Activated CD4-positive, alpha-beta T cell treated with anti-CD3 and anti-CD28 coated beads, Interleukin-2, amount 10 ng/mL, durations not matched to agents 7 days and 5 days (primary cell): ENCODE measurements at places on chromosomes 7 and 10. TPM values are rescaled to one million over a fixed set of nuclear protein-coding genes. Genes with fewer than 3 reads are reported as not detected.
A peak's percentile ranks its signal among the peaks of the same experiment; 100 is the strongest.

The SPDYE8 gene
- total RNA-seq, result not detected

DNA sequence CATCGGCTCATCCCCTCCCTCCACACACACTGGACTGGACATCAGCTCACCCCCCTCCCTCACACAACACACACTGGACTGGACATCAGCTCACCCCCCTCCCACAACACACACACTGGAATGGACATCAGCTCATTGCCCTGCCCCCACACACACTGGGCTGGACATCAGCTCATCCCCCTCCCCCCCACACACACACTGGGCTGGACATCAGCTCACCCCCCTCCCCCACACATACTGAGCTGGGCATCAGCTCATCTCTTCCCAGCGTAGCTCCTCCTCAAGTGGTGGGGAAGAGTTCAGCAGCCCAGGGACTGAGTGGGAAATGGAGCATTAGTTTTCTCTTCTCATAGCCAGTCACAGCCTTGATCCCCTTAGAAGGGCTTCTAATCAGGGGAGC, 58.1 kb upstream of the WDR11 start:
- DNase-seq, result no peak
- H3K36me3 ChIP-seq, result no peaks in the 10 kb centered on the region
- H3K27me3 ChIP-seq, result no peaks in the 10 kb centered on the region
- no peak overlapping the region for H3K27ac ChIP-seq
- no peak overlapping the region for H3K4me3 ChIP-seq
- no peaks in the 10 kb centered on the region for H3K4me1 ChIP-seq

The CPVL gene
- total RNA-seq, result not detected

DNA sequence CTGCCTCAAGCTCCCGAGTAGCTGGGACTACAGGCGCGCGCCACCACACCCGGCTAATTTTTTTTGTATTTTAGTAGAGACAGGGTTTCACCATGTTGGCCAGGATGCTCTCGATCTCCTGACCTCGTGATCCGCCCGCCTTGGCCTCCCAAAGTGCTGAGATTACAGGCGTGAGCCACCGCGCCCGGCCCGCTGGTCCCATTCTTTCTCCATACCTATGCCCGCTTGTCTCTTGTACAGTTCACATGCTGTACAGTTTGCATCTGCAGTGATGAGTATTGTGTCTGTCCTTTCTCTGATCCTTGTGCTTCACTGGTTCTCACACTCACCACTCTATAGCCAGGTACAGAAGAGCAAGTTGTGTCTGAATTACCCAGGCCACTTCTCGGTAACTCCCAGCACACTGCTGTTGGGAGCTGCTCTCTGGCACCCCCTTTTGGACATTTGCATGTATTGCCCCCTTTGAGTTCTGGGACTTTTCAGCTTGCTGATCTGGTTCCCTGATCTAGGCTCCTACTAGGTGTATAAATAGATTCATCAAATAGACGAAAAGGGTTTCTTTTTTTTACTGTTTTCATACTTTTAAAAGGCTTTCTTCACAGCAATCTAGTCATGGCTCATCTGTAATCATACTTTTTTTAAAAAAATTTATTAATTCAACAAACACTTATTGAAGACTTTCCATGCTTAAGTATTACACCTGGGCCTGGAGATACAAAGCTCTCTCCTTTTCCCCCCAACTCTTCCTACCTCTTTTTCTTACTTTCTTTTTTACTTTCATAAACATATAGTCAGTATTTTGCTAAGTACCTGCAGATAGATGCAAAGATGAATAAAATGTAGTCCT, 53.5 kb downstream of the AOAH start:
- peak; percentile 77 for DNase-seq
- peaks cover 34% of the 10 kb centered on the region for H3K4me1 ChIP-seq
- H3K27me3 ChIP-seq, result no peaks in the 10 kb centered on the region
- H3K36me3 ChIP-seq, result peaks cover 20% of the 10 kb centered on the region
- H3K4me3 ChIP-seq, result no peak overlapping the region

- no peaks in the 10 kb centered on the region for H3K27me3 ChIP-seq
- H3K36me3 ChIP-seq, result no peaks in the 10 kb centered on the region
- H3K4me1 ChIP-seq, result no peaks in the 10 kb centered on the region
- no peak overlapping the region for H3K4me3 ChIP-seq
- no peak for DNase-seq
- no peak overlapping the region for H3K27ac ChIP-seq
Observed at GRCh38 chr7:102273749-102274712, 12.6 kb upstream of the SH2B2 start.

The SBDS gene
- total RNA-seq, result 37.8 TPM

The HOXA5 gene
- not detected for total RNA-seq

The HOXA11 gene
- total RNA-seq, result not detected

The GCK gene
- not detected for total RNA-seq

- no peak overlapping the region for H3K27ac ChIP-seq
- H3K4me1 ChIP-seq, result no peaks in the 10 kb centered on the region
- no peak overlapping the region for H3K4me3 ChIP-seq
- peaks cover 4% of the 10 kb centered on the region for H3K27me3 ChIP-seq
Observed at GRCh38 chr10:104441329-104442000, 87.8 kb downstream of the CFAP58 start.

GRCh38 chr10:33335801-33336581, 1.5 kb upstream of the NRP1 start:
- no peaks in the 10 kb centered on the region for H3K36me3 ChIP-seq
- H3K4me3 ChIP-seq, result no peak overlapping the region
- H3K27me3 ChIP-seq, result peaks cover 78% of the 10 kb centered on the region
- DNase-seq, result no peak
- H3K27ac ChIP-seq, result no peak overlapping the region
- H3K4me1 ChIP-seq, result peaks cover 15% of the 10 kb centered on the region

The GJD4 gene
- not detected for total RNA-seq

The AOAH gene
- 13.3 TPM for total RNA-seq

The MACC1 gene
- 0.22 TPM for total RNA-seq

The TRPV5 gene
- total RNA-seq, result not detected

GRCh38 chr10:25824050-25824449, 110.0 kb upstream of the MYO3A start:
- H3K27me3 ChIP-seq, result peaks cover 2% of the 10 kb centered on the region
- no peak for DNase-seq
- H3K4me1 ChIP-seq, result peaks cover 4% of the 10 kb centered on the region
- no peaks in the 10 kb centered on the region for H3K36me3 ChIP-seq
- H3K27ac ChIP-seq, result no peak overlapping the region
- no peak overlapping the region for H3K4me3 ChIP-seq

The C10orf67 gene
- 0.15 TPM for total RNA-seq

DNA sequence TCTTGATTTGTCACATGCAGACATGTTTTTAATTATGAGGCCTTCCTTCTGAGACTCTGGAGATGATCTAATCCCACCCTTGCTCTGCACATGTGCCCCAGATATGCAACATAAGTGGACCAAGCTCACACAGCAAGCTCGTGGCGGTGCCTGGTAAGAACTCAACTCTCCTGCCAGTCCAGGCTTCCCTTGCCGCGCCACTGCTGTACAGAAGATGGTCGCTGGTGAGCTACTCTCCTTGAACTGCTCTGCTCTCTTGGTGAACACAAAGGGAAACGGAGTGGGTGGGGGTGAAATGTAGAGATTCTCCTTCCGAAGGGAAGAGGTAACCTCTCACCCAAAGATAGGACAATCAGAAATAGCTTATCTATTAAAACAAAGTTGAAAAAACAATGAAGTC, 25.7 kb downstream of the MYOF start:
- H3K27ac ChIP-seq, result no peak overlapping the region
- H3K36me3 ChIP-seq, result no peaks in the 10 kb centered on the region
- no peaks in the 10 kb centered on the region for H3K27me3 ChIP-seq
- no peak overlapping the region for H3K4me3 ChIP-seq

The HOXA10 gene
- total RNA-seq, result not detected

The SGCE gene
- not detected for total RNA-seq

DNA sequence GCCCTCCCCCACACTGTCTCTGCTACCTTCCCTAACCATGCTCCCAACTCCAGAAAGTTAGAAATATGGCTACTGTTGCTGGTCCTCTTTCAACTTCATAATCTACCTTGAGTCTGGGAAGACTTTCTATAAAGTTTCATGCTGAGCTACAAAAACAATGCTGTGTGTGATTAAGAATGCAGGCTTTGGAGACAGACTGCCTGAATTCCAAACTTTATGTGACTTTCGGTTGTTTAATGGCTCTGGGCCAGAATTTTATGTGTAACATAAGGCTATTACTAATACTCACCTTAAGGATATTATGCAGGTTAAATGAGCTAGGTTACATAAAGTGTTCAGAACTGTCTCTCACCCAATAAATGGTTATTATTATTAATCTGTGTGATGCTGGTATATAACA, 19.1 kb downstream of the BET1 start:
- no peak overlapping the region for H3K4me3 ChIP-seq
- no peaks in the 10 kb centered on the region for H3K4me1 ChIP-seq
- no peaks in the 10 kb centered on the region for H3K27me3 ChIP-seq
- no peak for DNase-seq

The C7orf33 gene
- not detected for total RNA-seq

The COL13A1 gene
- not detected for total RNA-seq

GRCh38 chr10:92756201-92757065, 66.7 kb downstream of the HHEX start:
- H3K27me3 ChIP-seq, result no peaks in the 10 kb centered on the region
- no peak overlapping the region for H3K27ac ChIP-seq
- H3K36me3 ChIP-seq, result no peaks in the 10 kb centered on the region
- no peak for DNase-seq
- no peak overlapping the region for H3K4me3 ChIP-seq
